Right renal cortex interstitium (tissue), 3 donors: ENCODE measurements at places on chromosomes 12 and 14. TPM values are rescaled to one million over a fixed set of nuclear protein-coding genes. Genes with fewer than 3 reads are reported as not detected.

Gene PTPN6
- polyA plus RNA-seq, result 21.1 TPM

Gene M6PR
- 228 TPM for polyA plus RNA-seq

DNA sequence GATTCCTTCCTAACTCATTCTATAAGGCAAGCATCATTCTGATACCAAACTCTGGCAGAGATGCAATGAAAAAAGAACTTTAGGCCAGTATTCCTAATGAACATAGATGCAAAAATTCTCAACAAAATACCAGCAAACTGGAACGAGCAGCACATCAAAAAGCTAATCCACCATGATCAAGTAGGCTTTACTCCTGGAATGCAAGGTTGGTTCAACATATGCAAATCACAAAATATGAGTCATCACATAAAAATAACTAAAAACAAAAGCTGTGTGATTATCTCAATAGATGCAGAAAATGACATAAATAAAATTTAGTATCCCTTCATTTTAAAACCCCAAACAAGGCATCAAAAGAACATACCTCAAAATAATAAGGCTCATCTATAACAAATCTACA is 98.9 kb downstream of the ACSS3 start:
- no peak for DNase-seq

DNA sequence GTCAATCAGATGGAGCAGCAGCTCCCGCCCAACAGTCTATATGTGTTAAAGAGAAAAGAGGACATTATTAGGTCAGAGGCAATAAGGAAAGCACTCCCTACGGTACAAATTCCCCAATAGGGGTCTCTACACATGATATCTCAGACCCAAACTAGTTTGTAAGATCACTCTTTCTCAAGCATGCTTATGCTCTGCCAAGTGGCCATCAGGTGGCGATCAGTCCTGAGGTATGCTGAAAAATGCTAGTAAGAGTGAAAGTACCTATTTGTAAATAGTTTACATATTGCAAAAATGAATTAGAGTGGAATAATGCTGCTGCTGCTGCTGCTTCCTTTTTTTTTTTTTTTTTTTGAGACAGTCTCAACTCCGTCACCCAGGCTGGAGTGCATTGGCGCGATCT is 61.0 kb downstream of the CPM start:
- no peak for DNase-seq

DNA sequence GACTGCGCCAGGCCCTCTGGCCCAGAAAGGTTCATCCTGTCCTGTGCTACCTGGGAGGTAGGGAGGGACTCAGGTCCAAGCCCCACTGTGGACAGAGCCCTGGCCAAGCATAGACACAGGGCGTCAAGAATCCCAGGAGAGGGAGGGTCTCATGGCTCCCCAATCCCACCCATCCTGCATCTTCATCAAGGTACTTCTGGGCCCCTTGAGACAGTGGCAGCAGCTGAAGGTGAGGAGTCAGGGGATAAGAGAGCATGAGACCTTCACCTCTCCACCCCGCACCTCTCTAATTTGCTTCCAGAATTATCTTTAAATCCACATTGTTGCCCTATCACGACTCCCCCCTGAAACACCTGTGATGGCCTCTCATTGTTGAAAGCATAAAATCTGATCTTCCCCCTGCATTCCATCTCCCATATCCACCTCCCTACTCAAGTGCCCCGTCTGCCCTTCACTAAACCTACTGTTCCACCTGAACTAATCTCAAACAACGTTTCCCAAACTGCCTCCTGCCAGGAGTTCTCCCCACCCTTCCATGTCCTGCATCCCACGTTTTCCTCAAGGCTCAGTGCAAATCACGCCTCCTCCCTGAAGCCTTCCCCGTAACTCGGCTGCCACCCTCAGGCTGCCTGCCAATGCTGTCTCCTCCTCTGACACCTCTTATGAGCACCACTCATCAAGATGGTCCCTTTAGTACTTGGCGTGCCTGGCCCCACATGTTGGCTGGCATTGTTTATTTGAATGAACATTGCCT is 27.1 kb downstream of the KRT18 start:
- DNase-seq, result no peak

Gene TMEM179
- 0.80 TPM for polyA plus RNA-seq

DNA sequence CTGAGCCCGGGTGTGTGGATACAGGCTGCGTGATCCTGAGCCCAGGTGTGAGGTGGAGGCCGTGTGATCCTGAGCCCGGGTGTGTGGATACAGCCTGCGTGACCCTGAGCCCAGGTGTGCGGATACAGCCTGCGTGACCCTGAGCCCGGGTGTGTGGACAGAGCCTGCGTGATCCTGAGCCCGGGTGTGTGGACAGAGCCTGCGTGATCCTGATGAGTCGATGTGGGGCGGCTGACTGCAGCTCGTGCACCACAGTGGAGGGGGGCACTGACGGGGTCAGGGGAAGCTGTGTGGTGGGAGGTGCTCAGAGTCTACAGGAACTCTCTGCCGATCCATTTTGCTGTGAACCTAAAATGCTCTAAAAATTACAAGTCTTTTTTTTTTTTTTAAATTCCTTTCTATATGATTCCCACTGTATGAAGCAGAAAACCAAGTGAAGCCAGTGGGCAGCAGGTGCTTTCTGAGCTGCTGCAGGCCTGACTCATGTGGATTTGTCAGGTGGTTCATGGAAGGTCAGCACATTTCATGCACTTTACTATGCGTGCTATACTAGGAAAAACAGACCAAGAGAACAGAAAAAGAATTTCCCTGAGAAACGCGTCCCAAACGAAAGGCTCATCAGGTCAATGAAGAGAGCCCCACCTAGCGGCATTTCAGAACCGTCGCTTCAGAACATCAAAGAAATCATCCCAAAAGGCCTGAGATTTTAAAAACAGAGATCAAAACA is 19.3 kb downstream of the BRF1 start:
- DNase-seq, result no peak

Gene LIN7A
- 19.9 TPM for polyA plus RNA-seq

Gene CLEC2A
- polyA plus RNA-seq, result not detected

- no peak for DNase-seq
These were observed 151.6 kb downstream of the HELB start for GRCh38 chr12:66453844-66454243.

- no peak for DNase-seq
These were observed 48.4 kb upstream of the TMTC2 start for GRCh38 chr12:82638324-82638723.

DNA sequence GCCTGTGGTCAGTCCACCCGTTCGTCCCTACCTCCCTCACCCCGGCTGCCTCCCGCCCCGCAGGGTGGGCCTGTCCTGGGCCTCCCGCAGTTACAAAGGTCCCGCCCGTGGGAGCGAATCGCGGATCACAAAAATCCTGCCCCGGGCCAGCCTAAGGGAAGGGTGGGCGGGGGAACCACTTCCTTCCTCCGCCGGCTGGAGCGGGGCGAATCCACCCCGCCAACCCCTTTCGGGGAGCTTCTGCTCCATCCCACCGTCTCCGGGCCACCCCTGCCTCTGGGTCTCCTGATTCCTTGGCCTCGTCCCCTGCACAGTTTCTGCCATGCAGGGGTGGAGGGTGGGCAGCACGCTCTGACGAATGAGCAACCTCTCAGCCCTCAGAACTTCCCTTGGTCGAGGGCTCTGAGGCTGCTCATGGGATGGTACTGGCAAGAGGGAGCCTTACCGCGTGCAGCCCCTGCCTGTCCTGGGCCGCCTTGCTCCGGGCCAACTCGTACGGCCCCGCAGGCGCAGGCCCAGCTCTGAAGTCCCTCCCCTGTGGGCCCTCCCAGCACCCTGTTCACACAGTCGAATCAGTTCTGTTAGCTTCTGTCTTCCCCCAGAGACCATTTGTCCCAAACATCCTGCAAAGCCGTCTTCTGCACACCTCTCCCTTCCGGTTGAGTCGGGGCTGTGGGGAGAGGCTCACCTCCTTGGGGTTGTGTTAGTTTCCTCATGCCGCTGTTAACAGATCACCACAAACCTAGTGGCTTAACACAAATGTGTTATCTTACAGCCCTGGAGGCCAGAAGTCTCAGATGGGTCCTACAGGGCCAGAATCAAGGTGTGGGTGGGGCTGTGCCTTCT is 589 bp upstream of the HVCN1 start:
- peak; percentile 18 for DNase-seq

GRCh38 chr14:69755296-69755695 is 11.6 kb upstream of the SRSF5 start:
- DNase-seq, result no peak

Gene RNASE7
- polyA plus RNA-seq, result 0.96 TPM

GRCh38 chr12:76024942-76025600 is 6.5 kb downstream of the PHLDA1 start:
- no peak for DNase-seq

Gene PLEKHG7
- polyA plus RNA-seq, result 0.76 TPM

DNA sequence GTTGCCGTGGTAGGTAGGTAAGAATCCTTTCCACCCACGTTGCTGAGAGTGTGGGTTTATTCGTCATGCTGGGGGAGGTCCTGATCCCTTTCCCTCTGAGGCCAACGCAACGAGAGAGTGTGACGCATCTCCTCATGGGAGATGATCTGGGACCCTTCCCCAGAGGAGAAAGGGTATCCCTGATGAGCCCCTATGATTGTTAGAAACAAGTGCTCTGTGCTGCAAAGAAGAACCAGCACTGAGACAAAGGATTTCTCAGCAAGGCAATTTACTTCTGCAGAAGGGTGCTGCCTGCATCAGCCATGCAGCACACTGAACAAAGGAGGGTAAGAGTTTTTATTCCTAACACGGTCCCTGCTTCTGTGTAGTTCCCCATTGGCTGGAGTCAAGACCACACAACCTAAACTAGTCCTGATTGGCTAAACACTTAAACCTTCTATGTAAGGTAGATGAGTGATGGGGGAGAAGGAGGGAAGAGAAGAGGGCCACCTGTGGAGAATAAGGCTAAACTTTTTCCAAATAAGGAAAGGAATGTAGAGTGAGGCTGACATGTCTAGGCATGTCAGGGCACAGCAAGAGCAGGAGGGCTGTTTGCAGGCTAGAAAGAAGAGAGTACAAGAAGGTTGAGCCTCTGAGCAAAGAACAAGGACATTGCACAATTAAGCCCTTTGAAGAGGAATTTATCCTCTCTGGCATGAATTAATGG is 21.3 kb downstream of the CLEC2A start:
- DNase-seq, result no peak

Gene LRP1-AS
- polyA plus RNA-seq, result not detected

Gene ANO4
- polyA plus RNA-seq, result 0.92 TPM

DNA sequence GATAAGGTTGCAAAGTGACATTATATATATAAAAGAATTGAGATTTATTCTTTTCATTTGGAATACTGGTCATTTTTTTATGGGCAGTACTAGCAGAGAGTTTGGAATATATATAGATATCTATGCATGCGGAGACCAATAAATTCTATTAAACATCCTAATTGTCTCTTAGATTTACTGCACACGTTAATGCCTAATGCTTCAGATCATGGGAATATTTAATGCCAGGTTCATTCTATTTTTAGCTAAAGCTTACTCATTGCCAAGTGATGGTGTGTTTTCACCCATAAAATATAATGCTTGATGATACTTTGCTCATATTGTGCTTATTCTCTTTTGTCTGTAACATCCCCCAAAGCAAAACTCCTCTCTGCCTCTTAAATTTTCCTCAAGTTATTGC is 264.4 kb downstream of the TMEM117 start:
- no peak for DNase-seq

GRCh38 chr12:124445121-124445718 is 122.2 kb downstream of the NCOR2 start:
- peak; percentile 72 for DNase-seq

DNA sequence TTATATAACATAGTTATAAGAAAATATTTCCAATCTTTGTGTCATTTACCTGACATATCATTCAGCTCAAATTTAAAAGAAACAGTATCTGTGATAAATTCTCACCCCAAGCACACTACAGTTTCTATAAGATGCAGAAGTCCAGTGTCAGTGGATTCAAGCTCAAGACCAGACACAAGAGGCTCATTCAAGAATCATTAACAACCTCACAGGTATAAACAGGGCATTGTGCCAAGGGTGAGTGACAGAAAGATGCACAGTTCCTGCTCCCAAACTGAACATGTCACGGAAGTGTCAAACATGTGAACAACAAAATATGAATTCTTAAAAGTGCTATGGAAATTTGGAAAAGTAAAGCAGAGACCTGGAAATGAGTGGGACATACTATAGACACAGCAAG is 12.8 kb downstream of the ATP2B1 start:
- no peak for DNase-seq

DNA sequence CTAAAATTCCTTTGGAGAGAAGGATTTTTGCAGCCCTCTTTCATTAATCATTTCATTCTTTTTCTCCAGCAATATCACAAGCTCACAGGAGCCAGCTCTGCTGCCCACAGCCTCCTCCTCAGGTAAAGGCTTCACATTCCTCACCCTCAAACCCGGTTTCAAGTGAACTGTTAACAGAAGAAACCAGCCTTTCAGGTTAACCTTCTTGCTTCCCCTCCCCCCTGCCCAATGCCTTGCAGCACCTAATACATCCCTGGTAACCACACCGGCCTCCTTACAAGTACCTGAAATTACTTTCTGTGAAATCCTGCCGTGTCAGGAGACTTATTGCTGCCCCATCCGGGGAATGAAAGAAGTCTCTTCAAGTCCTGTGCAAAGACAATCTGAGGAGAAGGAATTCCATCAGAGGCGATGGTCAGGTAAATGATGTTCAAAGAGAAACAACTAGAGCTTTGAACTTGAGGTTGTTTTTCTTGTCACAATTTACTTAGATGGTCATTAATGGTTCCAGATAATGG is 111.2 kb downstream of the MYRFL start:
- peak; percentile 21 for DNase-seq

Gene FAM181A
- polyA plus RNA-seq, result not detected

GRCh38 chr12:124386661-124387527 is 92.0 kb downstream of the RFLNA start:
- DNase-seq, result no peak

- no peak for DNase-seq
These were observed 61.9 kb downstream of the ESR2 start for GRCh38 chr14:64232095-64232838.

DNA sequence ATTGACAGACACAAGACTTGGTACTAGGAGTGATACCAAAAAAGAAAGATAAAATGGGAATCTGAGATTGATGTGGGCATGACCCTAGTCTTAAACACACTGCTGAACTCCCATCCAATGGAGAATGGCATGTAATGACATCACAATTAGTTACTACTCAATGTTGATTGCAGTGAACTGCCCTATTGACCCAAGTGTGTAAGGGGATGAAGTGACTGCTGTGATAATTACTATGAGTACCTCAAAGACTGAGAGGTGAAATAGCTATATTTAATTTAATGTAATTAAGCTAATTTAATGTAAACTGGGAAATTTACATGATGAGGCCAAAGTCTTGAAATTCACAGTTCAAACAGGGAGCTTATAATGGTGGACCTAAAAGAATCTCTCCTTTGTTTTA is at the start of gene ADAM20:
TSS of gene ADAM20 (minus strand) at position 101 of the 400 bp plus-strand sequence. CDS start 10,247 bp downstream, outside the sequence.
- DNase-seq, result no peak

DNA sequence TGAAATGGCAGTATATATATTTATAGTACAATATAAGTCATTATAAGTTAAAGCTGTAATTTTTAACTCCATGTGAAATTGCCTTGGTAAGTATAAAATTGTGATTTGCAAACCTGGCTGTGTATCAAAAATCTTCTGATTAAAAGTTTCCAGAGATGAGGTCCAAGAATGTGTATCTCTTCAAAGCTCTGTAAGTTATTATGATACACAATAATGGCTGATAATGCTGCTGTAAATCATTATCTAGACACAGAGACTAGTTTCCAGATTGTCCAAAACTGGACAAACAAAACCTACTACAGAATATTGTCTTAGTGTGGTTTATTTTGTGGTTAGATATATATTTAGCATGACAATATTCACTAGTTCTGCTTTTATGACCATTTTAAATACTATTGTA is 514.8 kb downstream of the SLC6A15 start:
- peak; percentile 38 for DNase-seq

- no peak for DNase-seq
These were observed 196.4 kb upstream of the FOXN3 start for GRCh38 chr14:89613260-89614008.
